Smooth muscle cell of trachea (primary cell): ENCODE measurements at places on chromosomes 3 and 15. TPM values are rescaled to one million over a fixed set of nuclear protein-coding genes. Genes with fewer than 3 reads are reported as not detected.

P4HTM gene
- 36.5 and 58.7 TPM in 2 replicates for total RNA-seq

C3orf70 gene
- 0.66 and 0.87 TPM in 2 replicates for total RNA-seq

UROC1 gene
- not detected in 2 replicates for total RNA-seq

UBA7 gene
- total RNA-seq: 46.7 and 92.1 TPM in 2 replicates

CILP gene
- 0.29 and 5.0 TPM in 2 replicates for total RNA-seq

LDHAL6B gene
- not detected in 2 replicates for total RNA-seq

MRAS gene
- total RNA-seq: 20.1 and 52.4 TPM in 2 replicates

KLHL40 gene
- not detected in 2 replicates for total RNA-seq

ARHGAP11A gene
- total RNA-seq: 7.1 and 33.5 TPM in 2 replicates

ZMYND10 gene
- 1.5 and 2.9 TPM in 2 replicates for total RNA-seq

ECE2 gene
- total RNA-seq: under 0.01 TPM in 1 of 2 replicates, not detected in the other

TRH gene
- not detected in 2 replicates for total RNA-seq

MESP2 gene
- total RNA-seq: 0.58 and 1.3 TPM in 2 replicates

ITIH1 gene
- not detected in 2 replicates for total RNA-seq

TGM4 gene
- total RNA-seq: not detected in 2 replicates

ABTB1 gene
- total RNA-seq: 13.7 and 18.0 TPM in 2 replicates

HAUS2 gene
- 23.8 and 51.2 TPM in 2 replicates for total RNA-seq

CLSTN2 gene
- 0.29 and 0.33 TPM in 2 replicates for total RNA-seq

NRROS gene
- total RNA-seq: 0.58 and 1.5 TPM in 2 replicates

BCL2A1 gene
- total RNA-seq: 6.5 and 11.4 TPM in 2 replicates

COL8A1 gene
- total RNA-seq: 45.4 and 72.6 TPM in 2 replicates

ACP3 gene
- total RNA-seq: 0.99 and 4.5 TPM in 2 replicates

CCR9 gene
- not detected in 2 replicates for total RNA-seq

KCNAB1 gene
- total RNA-seq: under 0.01 and 2.8 TPM in 2 replicates

SPRED1 gene
- total RNA-seq: 49.6 and 50.5 TPM in 2 replicates

C3orf22 gene
- total RNA-seq: not detected in 2 replicates

LXN gene
- 160 and 200 TPM in 2 replicates for total RNA-seq

GRM2 gene
- 0.15 and 0.17 TPM in 2 replicates for total RNA-seq

FRMD5 gene
- total RNA-seq: 7.0 and 7.1 TPM in 2 replicates

LAMB2 gene
- total RNA-seq: 580 and 1,305 TPM in 2 replicates

MON1A gene
- total RNA-seq: 14.1 and 19.2 TPM in 2 replicates

PLSCR2 gene
- not detected in 2 replicates for total RNA-seq

OR5K1 gene
- not detected in 2 replicates for total RNA-seq

ACSBG1 gene
- total RNA-seq: under 0.01 TPM in 1 of 2 replicates, not detected in the other

CGNL1 gene
- total RNA-seq: 0.17 and 0.29 TPM in 2 replicates

SKOR1 gene
- total RNA-seq: 0.15 and 0.17 TPM in 2 replicates

CFAP91 gene
- 0.33 and 0.44 TPM in 2 replicates for total RNA-seq

ADIPOQ gene
- under 0.01 and 0.15 TPM in 2 replicates for total RNA-seq

CKMT1A gene
- not detected in 2 replicates for total RNA-seq

WNT5A gene
- total RNA-seq: 3.6 and 5.3 TPM in 2 replicates

C3orf20 gene
- under 0.01 TPM in 1 of 2 replicates, not detected in the other for total RNA-seq

GABRR3 gene
- total RNA-seq: not detected in 2 replicates

AZI2 gene
- total RNA-seq: 110 and 172 TPM in 2 replicates

PARP15 gene
- total RNA-seq: 0.17 and 0.87 TPM in 2 replicates

CDC25A gene
- total RNA-seq: 1.3 and 2.6 TPM in 2 replicates

IL5RA gene
- not detected in 2 replicates for total RNA-seq

ACOX2 gene
- 26.5 and 27.1 TPM in 2 replicates for total RNA-seq

GHSR gene
- total RNA-seq: not detected in 2 replicates

GOLGA6A gene
- total RNA-seq: not detected in 2 replicates

MESP1 gene
- 0.29 and 0.50 TPM in 2 replicates for total RNA-seq

CD96 gene
- total RNA-seq: not detected in 2 replicates

TM4SF4 gene
- total RNA-seq: 0.15 and 1.5 TPM in 2 replicates

CHDH gene
- 0.15 and 0.99 TPM in 2 replicates for total RNA-seq
